LHCN-M2 (cell line): ENCODE measurements at places on chromosomes 6 and 20. TPM values are rescaled to one million over a fixed set of nuclear protein-coding genes. Genes with fewer than 3 reads are reported as not detected.

GRCh38 chr6:35426074-35426473 lies 26.1 kb upstream of the FANCE start:
- DNase-seq: no peak

DNA sequence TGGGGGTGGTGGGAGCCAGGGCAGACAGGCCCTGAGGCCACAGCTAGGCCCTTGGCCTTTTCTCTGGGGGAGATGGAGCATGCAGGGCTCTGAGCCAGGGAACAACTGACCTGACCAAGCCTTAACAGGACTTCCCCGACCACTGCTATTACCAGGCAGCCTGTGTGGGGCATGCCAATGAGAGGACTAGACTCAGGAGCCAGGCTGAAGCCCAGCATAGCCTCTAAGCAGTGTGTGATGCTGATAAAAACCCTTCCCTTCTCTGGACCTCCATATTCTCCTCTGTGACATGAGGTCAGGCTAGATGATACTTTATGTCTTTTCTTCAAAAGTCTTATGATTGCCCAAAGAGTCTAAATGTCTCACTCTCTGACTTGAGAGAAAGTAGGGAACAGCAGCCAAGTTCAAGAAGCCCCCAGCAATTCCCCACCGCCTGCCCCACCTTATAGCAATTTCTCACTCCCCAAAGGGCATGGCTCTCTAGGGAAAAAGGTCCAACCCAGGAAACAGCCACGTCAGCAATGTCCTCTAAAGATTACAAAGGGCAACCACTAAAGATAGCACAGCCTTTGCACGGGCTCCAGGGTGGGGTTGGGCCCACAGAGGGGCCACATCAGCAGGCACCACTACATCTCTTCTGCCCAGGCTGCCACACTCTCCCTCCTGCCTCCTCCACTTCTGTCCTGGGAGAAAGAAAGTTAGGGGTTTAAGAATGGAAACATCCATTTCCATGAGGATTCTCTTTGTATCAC lies 71.3 kb downstream of the TRERF1 start:
- DNase-seq: no peak

GRCh38 chr20:50977066-50978021 lies 18.7 kb downstream of the MOCS3 start:
- DNase-seq: no peak

DNA sequence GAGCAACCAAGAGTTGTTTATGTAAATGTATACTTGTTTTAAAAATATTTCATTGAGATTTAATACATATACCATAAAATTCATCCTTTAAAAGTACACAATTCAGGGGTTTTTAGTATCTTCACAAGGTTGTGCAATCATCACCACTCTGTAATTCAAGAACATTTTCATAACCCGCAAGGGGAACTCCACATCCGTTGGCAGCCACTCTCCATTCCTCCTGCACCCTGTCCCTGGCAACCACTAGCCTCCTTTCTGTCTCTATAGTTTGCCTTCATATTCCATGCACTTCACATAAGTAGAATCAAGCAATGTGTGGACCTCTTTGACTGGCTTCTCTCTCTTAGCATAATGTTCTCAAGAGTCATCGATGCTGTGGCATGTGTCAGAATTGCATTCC lies 104.2 kb upstream of the PDE10A start:
- DNase-seq: no peak

DNA sequence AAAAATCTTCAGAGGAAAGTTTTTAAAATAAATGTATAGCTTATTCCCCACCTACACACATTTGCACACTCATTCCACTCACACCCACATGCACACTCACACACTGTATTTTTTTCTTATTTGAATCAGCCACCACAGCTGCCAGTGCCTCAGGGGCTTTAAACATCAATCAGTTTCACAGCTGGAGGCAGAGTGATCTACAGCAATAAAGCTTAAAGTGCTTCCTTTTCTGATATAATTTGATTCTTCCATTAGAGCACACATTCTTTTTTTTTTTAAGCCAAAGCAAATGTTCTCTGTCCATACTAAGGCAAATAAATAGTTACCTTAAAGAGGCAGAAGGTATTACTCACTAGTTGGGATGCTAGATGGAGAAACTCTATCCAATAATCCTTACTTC lies 498.8 kb upstream of the POU3F2 start:
- no peak for DNase-seq

GRCh38 chr6:85756982-85757381 lies 114.3 kb upstream of the SYNCRIP start:
- DNase-seq: peak; percentile 30

- DNase-seq: no peak
Observed at GRCh38 chr6:46895930-46896329, 25.8 kb downstream of the ADGRF5 start.

DNA sequence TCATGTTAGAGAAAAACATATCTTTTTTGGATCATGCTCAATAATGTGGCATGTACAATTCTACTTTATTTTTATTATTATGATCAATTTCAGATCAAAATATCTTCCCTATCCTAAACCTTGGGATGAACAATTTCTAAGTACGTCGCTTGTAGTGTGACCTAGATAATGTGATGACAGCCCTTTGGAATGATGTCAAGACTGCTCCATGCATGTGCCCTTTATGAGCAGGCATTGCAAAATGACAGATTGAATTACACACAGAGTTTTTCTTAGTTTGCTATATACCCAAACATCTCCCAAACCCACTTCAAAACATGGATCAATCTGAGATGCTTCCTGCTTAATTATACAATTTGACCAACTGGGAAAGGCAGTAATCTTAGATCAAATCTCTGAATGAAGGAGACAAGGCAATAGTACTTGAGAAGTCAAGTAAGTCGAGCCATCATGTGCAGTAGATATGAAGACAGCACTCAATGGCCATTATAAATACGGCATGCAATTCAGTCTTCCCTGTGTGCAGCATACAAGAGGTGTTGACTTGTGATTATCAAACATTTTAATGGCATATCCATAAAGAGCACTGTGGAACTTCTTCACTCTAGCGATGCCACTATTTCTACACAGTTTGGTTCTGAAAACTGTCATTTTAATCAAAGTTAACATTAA lies 294.8 kb downstream of the RNF144B start:
- DNase-seq: no peak

GRCh38 chr6:133621751-133622150 lies 267.2 kb upstream of the TCF21 start:
- peak; percentile 51 for DNase-seq

GRCh38 chr6:15658181-15658744 lies 4.6 kb downstream of the DTNBP1 start:
- DNase-seq: no peak

The TRPC4AP gene
- total RNA-seq: 57.1 and 64.8 TPM in 2 replicates

The NOL7 gene
- 108 and 140 TPM in 2 replicates for total RNA-seq

The DLK2 gene
- 2.4 and 4.4 TPM in 2 replicates for total RNA-seq

The SIM1 gene
- 2.2 and 4.7 TPM in 2 replicates for total RNA-seq

The CDH4 gene
- 0.98 and 1.3 TPM in 2 replicates for total RNA-seq

The FAXC gene
- 0.90 and 2.9 TPM in 2 replicates for total RNA-seq

The ME1 gene
- total RNA-seq: 6.4 and 8.1 TPM in 2 replicates

The FKBP1A gene
- total RNA-seq: 130 and 131 TPM in 2 replicates
